Hematopoietic multipotent progenitor cell treated with erythropoietin and hydrocortisone succinate and interleukin-3 and kit ligand, for 4 days (in vitro differentiated cells): ENCODE measurements at places on chromosomes 13 and 19.

GRCh38 chr13:50306156-50306555 lies 290.9 kb downstream of the KCNRG start:
- no peak for DNase-seq

DNA sequence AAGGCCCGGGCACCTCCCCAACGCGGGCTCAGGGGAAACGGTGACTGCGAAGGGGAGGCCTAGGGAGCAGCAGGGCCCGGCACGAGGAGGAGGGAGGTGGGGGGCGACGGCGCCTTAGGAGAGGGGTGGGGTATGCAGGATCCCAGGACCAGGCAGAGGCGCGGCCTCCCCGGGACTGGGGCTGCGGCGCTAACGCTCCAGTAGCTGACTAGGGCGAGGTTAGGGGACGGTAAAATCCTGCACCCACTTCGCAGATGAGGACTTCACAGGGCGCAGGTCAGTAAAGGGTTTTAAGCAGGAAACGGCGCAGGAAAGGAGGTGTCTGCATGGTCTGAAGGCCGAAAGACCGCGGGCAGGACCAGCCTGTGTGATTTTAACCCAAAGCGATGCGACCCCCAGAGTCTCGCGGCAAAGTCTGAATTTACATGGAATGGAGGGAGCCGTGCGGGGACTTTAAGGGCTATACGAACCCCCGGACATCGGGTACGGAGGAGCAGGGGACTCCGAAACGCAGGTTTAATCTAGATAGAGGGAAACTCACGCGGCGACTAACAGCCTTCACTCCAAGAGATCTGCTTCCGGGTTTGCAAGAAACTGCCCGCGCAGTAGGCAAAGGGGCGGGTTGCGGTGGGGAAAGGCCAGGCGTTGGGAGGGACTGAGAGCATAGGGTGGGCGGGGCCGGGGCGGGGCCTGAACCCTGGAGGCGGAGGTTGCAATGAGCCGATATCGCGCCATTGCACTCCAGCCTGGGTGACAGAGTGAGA lies at the start of gene ZNF665:
TSS of gene ZNF665 (minus strand) at position 588 of the 764 bp plus-strand sequence. CDS start 10,460 bp downstream, outside the sequence.
- DNase-seq = peak; percentile 92

GRCh38 chr13:84126671-84127171 lies 244.4 kb upstream of the SLITRK1 start:
- peak; percentile 63 for DNase-seq

GRCh38 chr13:104701591-104701990 lies 1635.4 kb upstream of the SLC10A2 start:
- peak; percentile 56 for DNase-seq

DNA sequence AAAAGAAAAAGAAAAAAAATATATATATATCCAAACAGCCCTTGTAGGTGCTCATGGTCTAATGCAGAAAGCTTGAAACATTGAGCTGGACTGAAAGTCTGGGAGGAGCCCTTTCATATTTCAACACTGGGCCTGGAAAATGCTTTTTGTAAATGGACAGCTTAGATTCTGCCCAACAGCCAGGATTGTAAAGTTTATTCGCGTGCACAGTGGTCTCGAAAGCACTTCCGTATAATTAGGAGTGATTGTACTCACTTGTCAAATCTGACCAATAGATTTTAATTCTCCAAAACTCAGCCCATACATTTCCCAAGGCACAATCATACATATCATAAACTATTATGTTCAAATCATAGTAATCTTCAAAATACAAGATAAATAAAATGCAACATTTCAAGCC lies 260.1 kb downstream of the COL4A1 start:
- peak; percentile 7 for DNase-seq

- no peak for DNase-seq
Observed at GRCh38 chr19:33662391-33663092, 40.8 kb downstream of the CHST8 start.

DNA sequence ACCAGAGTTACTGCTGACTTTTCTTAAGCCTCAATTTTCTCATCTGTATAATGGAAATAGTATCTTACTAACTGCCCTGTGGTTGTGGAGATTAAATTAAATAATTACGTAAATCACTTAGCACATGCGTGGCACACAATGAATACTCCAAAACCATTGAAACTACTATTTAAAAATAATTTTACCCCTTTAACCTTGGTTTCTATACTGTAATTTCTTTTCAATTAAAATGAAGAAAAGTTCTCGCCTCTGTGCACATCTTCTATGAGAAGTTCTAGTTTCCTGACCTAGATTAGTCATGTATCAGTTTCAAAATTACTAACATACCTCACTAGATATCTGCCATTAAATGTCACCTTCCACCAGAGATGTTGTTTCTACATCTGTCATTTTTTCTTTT lies 5.7 kb downstream of the SLITRK1 start:
- DNase-seq = no peak

GRCh38 chr19:29928831-29929230 lies 13.2 kb upstream of the URI1 start:
- no peak for DNase-seq

DNA sequence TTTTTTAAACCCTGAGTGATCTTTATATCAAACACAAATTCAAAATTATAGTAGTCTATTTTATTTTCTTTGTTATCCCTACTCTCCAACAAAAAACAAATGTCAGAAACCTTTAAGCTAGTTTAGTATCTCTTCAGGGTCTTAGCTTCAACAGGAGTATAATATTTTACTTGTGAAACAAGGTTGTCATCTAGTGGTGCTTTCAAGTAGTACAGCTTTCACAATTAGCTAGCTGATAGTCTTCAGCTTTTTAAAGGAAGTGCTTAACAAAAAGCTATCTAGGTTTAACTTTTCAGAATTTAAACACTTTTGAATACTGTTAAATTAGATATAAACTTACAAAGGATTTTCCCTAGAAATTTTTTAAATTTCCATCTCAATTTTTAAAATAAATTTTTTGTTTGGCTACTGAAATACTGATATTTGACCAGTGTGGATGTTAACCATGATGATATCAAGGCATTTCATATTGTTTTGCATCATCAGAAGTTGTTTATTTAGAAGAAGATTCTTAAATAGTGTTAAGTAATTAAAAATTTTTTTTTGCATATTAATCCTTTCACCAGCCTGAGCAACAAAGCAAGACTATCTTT lies 34.2 kb downstream of the TDRD3 start:
- peak; percentile 86 for DNase-seq

DNA sequence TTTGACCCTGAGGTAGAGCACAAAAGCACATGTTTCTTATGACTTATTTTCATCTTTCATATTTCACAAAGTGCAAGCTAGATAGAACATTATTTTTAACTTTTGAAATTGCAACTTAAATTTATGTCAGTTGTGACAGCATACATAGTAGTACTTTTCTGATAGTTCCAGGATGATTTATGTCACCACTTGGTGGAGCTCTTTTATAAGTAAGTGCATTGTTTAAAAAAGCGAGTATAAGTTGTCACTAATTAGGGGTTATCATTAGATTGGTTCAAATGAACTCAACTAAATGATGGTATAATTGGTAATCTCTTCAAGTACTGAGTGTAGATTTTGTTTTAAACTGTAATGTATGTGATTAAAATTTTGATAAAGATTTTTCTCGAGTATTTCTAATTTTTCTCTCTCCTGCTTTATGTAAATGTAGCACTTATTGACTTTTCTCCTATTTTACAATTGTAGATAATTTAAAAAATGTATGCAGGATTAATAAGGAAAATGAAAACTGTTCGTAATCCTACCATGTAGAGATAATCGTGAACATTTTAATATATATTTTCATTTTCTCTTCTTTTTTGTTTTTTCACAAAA lies 31.1 kb downstream of the RB1 start:
- DNase-seq = peak; percentile 81

DNA sequence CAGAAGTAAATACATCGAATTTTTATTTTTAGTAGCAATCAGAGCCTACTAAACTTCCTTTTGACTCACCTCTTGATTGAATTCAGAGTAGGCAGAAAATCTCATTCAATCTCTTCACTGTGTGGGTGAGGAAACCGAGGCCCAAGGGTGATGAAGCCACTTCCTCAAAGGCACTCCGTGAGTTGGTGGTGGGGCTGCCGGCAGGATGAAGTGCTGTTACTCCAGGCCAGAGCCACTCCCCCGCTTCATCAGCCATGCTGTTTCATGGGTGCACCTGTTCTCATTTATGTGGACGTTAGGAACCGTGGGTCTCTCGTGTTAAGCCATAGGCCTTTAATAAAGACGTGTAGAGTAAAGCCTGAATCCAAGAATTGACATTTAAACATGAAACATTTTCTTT lies 13.2 kb downstream of the ING1 start:
- peak; percentile 13 for DNase-seq

DNA sequence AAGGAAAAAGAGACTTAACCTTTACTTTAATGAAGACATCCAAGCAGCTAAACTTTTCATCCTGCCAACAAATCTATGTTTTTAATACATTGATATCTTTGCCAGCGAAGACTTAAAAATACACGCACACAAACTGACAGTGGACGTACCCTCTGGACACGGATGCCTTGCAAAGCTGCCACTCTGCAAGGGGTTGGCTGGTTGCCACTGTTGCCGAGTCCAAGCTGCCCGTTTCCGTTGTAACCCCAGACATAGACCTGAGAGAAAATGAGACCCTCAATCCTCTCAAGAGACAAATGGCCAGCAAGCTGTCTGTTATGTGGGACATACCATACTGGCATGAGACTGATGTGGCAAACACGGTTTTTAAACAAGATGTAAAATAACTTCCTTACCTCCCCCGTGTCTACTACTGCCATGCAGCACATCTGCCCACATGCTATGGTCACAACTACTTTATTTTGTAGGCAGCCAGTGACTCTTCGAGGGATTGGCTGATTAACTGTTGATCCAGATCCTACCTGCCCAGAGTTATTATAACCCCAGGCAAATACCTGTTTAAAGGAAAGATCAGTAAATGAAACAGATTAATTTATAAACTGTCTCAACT lies 21.2 kb downstream of the RCBTB2 start:
- no peak for DNase-seq

DNA sequence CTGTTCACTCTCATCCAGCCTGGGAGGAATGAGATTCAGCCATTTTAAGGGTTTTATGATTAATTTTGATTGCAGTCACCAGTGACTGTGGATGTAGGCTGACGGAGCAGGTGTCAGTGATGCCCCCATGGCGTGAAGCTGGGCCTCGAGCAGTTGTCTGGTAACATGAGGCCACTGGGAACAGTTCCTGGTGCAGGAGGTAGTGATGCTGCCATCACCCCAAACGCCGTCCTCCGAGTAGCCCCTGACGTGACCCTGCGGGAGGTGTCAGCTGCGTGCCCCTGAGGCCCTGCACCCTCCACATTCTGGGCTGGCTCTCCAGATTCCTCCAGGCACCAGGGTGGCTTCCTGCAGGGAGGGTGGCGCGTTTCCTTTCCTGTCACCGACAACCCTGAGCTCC lies 277.2 kb downstream of the TEX29 start:
- no peak for DNase-seq

GRCh38 chr13:79886601-79887000 lies 405.6 kb downstream of the NDFIP2 start:
- no peak for DNase-seq

DNA sequence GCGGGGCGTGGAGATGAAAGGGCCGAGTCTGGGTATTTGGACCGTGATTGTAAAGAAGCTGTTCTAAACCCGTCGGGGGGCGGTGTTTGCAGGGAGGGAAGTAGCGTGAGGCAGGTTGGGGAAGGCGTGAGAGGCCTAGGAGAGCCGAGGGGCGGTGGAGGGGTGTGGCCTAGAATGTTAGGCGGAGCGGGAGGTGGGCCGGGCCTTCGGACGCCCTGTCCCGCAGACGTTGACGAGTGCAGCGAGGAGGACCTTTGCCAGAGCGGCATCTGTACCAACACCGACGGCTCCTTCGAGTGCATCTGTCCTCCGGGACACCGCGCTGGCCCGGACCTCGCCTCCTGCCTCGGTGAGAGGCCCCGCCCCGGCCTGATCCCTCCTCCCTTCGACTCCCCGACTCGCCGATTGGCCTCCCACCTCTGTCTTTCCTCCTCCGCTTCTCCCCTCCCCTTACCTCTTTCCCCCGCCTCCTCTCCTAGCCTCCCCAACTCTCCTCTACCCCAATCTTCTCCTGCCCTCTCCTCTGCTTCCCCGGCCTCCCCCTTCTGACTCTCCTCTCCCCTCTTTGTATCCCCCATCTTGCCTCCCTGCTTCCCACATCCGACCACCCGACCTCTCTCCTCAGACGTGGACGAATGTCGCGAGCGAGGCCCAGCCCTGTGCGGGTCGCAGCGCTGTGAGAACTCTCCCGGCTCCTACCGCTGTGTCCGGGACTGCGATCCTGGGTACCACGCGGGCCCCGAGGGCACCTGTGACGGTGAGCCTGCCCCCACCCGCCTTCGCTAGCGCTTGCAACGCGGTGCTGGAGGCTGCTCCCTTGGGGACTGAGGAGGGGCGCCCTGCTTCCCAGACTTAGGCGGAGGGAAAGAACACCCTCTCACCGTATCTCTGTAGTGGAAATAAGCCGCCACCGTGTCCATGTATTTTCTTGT lies 12.8 kb downstream of the LTBP4 start:
- peak; percentile 95 for DNase-seq

GRCh38 chr19:58561373-58562121 lies 3.1 kb upstream of the UBE2M start:
- DNase-seq = no peak

GRCh38 chr13:101053301-101054093 lies 362.8 kb downstream of the NALCN start:
- no peak for DNase-seq

DNA sequence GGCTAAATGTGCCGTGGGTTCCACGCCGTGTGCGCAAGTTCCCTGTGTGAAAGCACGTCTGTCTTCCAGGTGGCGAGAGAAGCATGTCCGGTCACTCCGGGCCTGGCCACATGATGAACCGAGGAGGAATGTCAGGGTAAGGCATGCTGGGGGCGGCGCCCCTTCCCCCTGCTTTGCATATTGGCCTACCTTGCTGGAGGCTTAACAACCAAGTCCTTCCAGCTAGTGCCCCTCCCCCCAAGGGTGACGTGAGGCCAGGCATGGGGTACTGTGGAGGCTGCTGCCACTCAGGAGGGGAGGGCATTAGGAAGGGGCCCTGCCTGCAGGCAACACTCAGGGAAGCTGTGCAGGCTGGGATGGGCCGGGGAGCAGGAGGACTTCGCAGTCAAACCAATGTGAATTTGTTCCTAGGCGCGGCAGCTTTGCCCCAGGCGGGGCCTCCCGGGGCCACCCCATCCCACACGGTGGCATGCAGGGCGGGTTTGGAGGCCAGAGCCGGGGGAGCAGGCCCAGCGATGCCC lies 12.5 kb downstream of the MICOS13 start:
- DNase-seq = no peak

DNA sequence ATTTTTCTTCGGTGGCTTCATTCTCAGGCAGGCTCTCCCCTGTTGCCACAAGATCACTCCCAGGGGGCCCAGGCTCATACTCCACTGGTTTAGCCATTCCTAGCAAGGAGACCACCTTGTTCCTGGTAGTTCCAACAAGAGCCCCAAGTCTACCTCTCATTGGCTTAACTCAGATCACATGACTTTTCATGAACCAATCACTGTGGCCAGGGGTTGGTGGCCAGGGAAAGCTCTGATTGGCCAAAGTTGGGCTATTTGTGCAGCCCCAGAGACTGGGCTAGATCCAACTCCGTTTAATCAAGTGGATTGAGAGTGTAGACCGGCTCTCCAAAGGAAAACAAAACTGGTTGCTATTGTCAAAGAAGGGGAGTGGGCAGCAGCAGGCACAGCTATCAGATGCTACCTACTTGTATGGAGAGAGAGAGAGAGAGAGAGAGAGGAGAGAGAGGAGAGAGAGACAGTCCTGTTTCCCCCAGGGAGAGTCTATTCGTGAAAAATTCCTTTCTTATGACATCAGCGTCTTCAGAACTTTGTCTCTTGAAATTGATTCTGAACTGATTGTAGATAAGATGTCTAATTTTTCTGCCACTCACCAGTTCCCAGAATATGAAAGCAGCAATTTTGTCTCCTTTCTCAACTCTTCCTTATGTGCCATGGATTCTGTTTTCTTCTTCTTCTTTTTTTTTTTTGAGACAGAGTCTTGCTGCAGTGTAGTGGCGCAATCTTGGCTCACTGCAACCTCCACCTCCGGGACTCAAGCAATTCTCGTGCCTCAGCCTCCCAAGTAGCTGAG lies 5.9 kb downstream of the CEACAM19 start:
- peak; percentile 32 for DNase-seq
